GM19239 (cell line): ENCODE measurements at places on chromosomes 11 and 22.

GRCh38 chr11:14565845-14566244 lies 45.7 kb upstream of the PSMA1 start:
- no peak for DNase-seq

GRCh38 chr11:45603946-45604682 lies 61.3 kb downstream of the CHST1 start:
- DNase-seq: no peak

GRCh38 chr11:122261546-122261945 lies 145.5 kb upstream of the BLID start:
- DNase-seq: no peak

GRCh38 chr11:115220911-115221310 lies 283.3 kb downstream of the CADM1 start:
- DNase-seq: no peak

GRCh38 chr11:120467627-120468026 lies 43.9 kb upstream of the GRIK4 start:
- DNase-seq: no peak

DNA sequence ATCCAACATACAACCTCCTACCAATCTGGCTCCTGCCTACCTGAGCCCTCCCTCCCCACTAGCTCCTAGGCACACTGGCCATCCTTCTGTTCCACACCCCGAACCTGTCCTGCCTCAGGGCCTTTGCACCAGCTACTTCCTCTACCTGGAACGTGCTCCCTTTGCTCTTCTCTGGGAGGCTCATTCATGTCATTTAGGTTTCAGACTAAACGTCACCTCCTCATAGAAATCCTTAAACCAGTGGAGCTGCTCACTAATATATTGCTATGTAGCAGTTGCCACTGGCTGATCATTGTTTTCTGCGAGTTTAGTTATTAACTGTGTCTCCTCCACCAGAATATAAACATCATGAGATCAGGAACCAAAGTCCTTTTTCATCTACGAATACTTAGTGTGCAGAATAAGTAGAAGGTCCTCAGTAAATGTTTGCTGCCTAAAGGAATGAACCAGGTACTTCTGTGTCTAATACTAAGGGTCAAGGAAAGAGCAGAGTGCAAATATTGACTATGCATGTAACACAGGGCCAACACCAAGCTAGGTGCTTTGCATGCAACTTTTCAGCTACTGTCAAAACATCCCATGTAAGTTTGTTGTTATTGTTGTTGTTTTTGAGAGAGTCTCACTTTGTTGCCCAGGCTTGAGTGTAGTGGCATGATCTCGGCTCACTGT lies 277.6 kb upstream of the SYN3 start:
- no peak for DNase-seq

DNA sequence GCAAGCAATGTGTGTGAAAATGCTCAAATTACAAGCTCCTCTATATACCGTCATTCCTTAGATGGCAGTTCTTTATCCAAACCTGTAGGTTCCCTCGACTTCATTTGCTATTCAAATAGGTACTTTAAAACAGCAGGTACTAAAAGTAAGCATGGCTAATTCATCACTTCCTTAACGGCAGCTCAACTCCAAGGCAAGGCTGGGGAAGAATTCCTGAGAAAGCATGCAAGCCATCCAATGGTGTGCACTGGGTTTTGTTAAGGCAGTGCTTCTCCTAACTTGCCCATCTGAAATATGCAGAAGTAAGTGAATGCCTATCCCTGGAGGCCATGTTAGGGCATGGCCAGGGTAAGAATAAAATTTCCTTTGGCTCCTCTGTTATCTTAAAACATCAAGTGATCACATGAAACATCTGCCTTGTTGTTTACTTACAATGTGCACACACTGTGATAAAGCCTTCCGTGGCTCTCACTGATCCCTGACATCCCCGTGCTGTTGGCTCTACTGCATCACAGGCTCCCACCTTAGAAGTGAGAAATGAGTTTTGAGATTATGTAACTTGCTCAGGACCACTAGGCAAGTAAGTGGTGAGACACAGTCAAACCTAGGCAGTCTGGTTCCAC lies 52.1 kb downstream of the SMCO4 start:
- DNase-seq: no peak

DNA sequence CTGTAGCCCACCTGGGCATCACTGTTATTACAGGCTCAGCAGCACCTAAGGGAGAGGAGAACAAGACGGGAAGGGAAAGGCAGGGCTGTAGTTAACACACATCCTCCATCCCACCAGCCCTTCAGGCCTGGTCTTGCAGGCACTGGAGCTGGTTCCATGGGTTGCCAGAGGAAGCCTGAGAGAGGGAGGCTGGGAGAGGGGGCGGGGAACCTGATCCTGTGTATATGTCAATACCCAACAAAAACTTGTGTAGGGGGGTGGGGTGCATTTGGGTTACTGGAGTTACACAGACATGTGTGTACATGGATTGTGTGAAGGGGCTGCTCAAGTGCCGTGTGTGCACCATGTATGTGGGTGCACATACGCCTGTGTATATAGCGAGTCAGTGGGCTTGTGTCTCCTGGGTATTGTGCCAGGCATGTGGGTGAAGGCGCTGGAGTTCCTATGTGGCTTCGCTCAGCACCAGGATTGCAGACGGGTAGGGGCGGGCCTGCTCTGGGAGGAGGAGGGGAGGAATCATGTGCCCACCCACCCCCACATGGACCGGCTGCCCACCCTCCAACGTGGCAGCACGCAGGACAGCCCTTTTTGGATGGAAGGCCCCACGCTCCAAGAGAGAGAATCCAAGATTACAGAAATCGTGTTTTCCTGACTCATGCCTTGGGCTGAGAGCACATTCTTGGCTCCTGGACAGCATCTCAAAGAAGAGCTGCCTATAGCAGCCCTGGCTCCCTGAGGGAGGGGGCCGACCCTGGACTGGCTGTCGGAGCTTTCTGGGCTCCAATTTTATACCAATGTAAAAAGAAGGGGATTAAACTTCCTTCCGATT lies 4.2 kb upstream of the SERPINH1 start:
- DNase-seq: no peak

GRCh38 chr11:2914455-2915195 lies 14.6 kb downstream of the PHLDA2 start:
- no peak for DNase-seq

GRCh38 chr11:103842795-103843194 lies 193.6 kb upstream of the DDI1 start:
- no peak for DNase-seq

GRCh38 chr22:38871360-38872171 lies 450 bp downstream of the CBX6 start:
- DNase-seq: no peak

DNA sequence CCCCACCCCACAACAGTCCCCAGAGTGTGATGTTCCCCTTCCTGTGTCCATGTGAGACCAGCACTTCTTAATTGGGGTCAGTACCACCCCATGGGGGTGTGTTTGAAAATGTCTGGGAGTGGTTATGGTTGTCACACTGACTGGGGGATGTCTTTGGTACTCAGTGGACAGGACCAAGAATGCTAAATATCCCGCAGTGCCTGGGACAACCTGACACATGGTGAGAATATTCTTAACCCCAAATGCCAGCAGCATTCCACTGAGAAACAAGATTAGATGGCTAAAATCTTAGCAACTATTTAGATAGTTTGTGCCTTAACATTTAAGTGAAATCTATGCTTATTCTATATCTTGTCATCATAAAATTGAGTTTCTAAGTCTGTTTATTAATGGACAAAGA lies 177.5 kb upstream of the ZBED5 start:
- DNase-seq: no peak

DNA sequence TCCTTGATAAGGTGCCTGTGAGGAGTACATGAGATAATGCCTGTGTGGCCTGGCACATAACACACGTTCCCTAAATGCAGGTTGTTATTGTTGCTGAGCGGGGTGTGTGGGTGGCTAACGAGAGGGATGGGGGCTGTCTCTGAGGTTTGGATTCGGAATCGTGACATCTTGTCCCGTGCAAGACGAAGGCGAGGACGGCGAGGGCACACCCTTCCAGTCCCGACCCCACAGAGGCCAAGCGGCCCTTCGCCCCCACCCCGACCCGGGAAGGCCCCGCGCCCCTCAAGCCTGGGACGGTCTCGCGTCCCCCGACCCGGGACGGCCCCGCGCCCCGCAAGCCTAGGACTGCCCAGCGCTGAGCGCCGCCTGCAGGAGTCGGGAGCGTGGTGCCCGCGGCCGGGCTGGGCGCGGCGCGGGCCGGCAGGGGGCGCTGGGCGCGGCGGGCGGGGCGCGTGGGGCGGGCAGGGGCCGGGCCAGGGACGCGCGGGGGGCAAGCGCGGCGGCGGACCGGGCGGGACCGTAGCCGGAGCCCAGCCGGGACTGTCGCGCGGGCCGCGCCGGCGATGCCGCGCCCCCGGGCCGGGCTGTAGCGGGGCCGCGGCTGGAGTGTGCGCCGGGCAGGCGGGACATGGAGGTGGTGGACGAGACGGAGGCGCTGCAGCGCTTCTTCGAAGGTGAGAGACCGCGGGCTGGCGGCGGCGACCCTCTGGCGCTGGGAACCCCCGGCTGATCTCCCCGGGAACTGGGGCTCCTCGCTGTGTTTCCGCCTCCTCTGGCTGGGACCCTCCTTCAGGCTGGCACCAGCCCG lies at the start of gene MYRF:
Gene MYRF, plus strand, starts transcription at position 520 of the 808 bp plus-strand sequence. Its CDS starts 109 bp downstream, at position 629.
- peak; percentile 72 for DNase-seq

DNA sequence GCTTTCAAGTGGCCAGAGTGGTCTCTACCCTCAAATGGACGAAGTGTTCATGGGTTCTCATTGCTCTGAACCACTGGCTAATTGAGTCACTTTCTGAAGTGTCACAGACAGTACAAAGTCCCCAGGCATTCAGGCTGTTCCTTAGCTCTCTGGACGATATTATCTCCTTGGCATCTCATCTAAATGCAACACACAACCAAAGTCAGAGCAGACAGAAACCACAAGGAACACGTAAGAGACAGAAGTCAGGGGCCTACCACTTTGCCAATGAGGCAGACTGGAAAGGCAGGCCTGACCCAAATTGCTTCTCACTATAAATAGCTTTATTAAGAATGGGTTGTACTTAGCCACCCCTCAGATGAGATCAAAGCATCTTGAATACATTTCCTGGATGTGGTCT lies 29.0 kb upstream of the LDLRAD3 start:
- DNase-seq: no peak

- no peak for DNase-seq
Observed at GRCh38 chr11:11538277-11538960, 83.4 kb downstream of the GALNT18 start.

GRCh38 chr22:45885171-45885840 lies 91.7 kb downstream of the WNT7B start:
- no peak for DNase-seq

DNA sequence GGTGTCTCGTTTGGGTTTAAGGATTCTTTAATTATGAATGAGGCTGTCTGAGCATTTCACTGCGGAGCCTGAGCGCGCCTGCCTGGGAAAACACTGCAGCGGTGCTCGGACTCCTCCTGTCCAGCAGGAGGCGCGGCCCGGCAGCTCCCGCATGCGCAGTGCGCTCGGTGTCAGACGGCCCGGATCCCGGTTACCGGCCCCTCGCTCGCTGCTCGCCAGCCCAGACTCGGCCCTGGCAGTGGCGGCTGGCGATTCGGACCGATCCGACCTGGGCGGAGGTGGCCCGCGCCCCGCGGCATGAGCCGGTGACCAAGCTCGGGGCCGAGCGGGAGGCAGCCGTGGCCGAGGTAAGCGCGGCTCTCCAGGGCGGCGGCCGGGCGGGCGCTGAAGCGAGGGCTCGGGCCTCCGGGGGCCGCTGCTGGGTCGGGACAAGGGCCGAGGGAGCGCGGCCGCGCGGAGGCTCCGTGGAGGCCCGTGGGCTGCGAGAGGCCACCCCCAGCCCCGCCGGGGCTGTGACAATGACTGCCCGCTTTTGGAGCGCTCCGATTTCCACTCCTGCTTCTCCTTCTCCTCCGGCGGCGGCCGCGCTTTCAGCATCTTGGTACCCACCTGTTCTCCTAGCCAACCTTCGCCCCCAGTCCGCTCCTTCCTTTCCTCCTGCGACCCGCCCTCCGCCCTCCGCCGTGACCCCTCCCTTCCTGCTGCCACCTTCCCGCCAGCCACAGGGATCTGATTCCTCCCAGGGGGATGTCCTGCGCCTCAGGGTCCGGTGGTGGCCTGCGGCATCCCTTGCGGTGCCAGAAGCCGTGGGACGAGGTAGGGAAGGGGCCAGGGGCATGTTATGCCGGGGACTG lies at the start of gene EXT2:
Gene EXT2, plus strand, starts transcription at position 173 of the 854 bp plus-strand sequence. CDS start 12,035 bp downstream, outside the sequence.
- DNase-seq: peak; percentile 88

GRCh38 chr22:36659762-36660509 lies 43.6 kb downstream of the CACNG2 start:
- no peak for DNase-seq

GRCh38 chr11:2325719-2326118 lies 23.9 kb downstream of the TSPAN32 start:
- DNase-seq: no peak

- DNase-seq: no peak
Observed at GRCh38 chr22:38866024-38866398, 6.0 kb downstream of the CBX6 start.

DNA sequence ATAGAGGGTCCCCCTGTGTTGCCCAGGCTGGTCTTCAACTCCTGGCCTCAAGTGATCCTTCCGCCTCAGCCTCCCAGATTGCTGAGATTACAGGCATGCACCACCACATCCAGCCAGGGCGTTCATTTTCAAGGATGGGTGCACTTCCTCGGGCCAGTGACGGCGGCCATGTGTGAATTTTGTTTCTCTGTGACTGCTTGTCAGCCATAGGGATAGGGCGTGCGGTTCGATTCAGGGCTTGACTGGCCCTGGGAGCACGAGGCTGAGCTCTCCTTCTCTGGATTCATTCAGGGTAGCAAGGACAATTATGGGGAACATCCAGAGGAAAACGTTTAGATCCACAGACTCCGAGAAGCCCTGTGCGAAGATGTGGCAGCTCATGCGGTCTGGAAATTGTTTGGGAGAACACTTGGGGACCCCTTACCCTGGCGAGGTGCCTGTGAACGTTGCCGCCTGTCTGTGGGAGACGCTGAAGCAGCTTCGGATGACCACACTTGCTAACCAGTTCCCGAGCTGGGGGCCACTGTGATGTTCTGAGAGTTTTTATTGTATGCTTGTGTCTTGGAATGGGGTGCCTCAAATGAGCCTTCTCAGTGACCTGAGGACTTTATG lies 2.9 kb downstream of the PTDSS2 start:
- no peak for DNase-seq

GRCh38 chr11:110077346-110077745 lies 15.8 kb upstream of the ZC3H12C start:
- DNase-seq: no peak

DNA sequence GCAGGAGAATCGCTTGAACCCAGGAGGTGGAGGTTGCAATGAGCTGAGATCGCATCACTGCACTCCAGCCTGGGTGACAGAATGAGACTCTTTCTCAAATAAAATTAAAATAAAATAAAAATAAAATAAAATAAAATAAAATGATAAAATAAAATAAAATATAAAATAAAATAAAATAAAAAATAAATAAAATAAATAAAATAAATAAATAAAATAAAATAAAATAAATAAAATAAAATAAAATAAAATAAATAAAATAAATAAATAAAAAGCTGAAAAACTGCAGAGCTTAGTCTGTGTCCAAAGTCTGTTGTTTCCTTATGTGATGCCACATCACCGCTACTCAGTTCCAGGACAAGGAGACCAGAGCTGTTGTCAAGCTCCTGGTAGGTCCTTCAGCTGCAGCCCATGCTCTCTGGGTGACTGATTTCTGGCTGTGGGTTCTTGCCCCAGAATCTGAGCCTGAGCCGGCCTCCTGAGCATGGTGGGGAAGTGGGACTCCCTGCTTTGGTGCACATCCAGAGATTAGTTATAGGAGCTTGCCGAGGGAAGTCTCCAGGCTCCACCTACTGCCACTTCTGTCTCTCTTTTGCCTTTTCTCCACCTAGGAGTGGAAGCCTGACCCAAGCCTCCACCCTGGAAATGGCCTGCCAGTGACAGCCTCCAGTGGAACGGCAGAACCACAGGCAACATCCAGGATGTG lies 31.3 kb upstream of the ADA2 start:
- no peak for DNase-seq
